ENCODE measurements at places on chromosomes 1 and 21.

GRCh38 chr21:31338908-31339368, 5.1 kb downstream of the TIAM1 start:
- DNase-seq = no peak

DNA sequence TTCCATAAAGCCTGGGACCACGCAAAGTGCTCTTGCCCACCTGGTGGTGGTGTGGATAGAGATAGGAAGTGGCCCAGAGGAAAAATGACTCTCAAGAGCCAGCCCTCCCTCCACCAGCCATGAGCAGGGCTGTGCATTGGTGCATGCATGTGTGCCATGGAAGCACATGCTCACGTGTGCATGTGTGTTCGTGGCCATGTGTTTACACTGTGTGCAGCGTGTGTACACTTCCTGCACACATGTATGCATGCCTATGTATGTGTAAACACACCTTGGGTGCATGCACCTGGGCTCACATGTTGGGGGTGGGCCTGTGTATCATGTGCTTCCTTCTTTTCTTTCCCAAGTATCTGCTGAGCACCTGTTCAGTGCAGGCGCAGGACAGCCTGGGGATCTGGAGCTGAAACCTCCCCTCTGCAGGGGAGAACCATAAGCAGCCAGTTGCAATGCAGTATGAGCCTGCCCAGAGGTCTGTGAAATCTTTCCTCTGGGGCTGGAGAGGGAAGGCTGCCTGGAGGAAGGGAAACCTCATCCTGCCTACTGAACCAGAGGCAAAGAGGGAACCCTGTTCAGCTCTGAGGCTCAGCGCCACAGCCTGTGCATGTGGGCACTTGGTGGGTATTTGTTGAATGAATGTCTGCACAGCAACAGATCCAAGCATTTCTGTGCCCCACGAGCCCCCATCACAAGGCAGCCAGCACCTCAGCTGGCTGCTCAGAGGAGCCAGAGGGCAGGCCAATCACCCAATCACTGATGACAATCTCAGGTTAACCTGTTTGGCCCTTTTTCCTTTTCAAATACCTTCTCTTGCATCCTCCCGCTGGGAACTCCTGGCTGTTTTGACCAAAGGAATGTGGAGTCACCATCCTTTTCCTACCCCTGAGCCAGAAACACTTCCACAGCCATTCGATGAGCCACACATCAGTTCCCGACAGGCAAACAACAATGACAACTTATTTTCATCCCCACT, 327.0 kb downstream of the NPHP4 start:
- DNase-seq = no peak

- peak; percentile 82 for DNase-seq
Observed at GRCh38 chr1:89821322-89822108, 683 bp downstream of the LRRC8D start.

DNA sequence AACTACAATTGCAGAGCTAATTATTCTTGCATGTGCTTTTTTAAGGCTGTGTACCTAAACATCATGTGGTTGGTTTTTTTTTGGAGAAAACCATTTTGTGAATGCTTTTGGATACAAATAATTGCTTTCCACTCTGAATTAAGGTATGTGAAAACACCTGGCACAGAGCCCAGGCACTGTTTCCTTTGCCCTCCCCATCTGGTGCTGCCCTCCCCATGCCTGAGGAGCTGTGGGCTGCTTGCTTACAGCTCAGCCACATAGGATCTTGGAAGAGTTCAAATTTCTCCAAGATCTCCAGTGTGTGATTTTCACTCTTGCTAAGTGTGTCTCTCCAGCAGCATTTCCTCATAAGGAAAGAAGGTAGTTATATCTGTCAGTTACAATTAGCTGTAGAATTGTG, 27.8 kb downstream of the DNM3 start:
- DNase-seq = no peak

GRCh38 chr21:32753818-32754585, 17.6 kb downstream of the PAXBP1 start:
- DNase-seq = no peak

DNA sequence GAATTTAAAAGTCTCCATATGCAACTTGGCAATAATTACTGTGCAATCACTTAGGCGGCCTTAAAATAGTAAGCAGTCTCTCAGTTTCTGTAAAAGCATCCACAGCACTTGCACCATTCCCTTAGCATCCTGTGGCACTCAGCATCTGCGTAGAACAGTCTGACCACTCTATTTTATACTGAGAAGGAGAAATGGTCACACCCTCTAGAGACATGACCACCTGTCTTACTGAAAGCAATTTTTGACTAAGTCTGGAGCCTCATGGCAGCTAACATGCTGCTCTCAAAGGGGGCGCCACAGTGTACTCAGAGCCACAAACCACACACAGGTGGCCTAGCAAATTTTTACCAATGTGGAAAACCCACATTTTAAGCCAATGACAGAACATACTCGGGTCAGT, 62.0 kb downstream of the KCNK1 start:
- DNase-seq = no peak

DNA sequence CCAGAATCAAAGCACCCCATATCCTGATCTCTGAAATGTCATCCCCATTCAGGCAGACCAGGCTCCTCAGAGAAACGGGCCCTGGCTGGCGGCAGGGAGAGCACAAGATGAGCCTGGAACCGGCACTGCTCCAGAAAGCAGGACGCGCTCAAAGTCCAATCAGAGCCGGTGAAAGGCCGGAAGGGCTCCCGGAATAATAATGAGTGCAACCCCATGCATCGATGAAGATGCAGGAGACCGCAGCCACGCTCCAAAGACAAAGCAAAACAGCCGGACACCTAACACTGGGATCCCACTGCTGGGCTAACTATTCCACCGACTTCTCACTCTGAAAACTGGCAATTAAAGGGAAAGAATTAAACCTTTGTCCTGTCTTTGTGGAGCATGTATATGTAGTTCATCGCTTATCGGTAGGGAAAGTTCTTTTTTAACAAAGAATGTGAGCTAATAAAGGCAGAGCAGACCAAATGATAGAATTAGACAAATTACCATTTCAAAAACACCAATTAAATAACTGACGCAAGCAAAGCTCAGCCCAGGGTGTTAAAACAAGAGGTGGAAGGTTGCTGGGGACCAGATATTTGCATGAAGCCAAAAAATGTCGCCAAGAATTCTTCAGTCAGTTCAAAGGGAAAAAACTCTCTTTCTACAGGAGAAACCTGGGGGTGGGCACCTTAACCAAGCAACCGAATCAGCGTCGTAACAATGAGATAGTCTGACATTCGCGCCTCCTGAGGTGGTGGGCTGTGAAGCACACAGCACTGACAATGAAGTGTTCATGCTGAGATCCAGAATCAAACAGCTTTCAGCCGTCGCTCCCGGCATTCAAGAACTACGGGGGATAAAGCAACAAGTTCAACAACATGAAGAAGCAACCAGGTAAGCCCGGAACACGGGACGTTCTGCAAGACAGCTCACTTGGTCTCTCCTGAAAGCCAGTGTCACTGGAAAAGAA, 95.2 kb downstream of the NPHP4 start:
- no peak for DNase-seq

DNA sequence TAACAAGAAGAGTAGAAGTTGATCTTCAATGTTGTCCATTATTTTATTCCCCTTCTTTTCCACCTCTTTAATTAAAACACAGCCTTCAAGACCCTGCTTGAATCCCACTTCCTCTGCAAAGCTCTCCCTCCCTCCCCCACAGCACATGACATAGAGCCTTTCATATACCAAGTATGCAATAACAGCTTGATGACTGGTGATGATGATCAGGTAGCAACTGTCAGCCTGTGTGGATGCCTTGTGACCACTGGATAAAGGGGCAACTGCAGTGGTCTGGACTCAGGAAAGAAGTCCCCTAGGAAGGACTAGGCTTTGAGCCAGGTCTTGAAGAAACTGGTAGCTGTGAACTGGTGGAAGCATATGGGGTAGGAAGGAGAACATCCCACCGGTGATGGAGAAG, 53.8 kb upstream of the PRDX6 start:
- no peak for DNase-seq

GRCh38 chr1:53458634-53459033, 565 bp upstream of the DMRTB1 start:
- DNase-seq = no peak

- no peak for DNase-seq
Observed at GRCh38 chr1:194940336-194941030, 1667.8 kb downstream of the KCNT2 start.

DNA sequence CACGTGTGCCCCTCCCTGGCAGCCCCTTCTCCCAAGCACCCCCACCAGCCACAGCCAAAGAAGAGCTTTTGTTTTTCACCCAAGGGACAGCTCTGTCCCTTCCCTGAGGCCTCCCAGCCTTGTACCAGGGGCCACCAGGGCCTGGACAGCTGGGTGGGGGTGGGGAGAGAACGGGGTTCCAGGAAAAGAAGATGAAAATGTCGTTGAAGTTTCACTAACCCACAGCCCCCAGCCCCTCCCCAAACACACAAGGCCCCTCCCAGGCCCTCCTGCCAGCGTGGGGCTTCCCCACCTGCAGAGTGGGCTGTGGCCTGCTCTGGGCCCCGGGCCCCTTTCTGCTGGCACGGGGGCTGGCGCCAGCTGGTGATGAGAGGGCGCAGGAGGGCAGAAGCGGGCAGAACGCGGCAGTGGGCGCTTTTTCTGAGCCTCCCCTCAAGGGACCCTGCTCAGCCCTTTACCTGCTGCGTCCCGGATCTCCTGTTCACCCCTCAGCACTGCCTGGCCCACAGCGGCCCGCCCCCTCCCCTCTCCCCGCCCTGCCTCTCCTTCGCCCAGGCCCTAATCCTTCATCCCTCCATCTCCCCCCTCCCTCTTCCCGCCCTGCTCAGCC, 5.5 kb upstream of the ANKRD65 start:
- DNase-seq = no peak

DNA sequence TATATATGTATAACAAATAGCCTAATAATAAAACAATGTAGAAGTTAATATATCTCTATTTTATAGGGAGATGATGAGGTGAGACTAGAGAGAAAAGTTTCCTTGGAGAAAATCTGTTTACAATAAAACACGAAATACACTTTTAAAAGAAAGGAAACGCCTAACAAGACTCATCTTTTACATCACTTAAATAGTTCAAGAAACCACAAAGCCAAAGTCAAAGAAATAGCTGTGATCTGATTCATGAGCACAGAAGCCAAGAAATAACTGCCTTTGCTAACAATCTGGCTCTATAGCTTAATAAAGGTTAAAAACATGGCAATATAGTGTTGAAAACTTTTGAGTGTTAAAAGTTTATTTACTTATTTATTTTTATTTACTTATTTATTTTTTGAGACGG, 61.5 kb downstream of the TOR3A start:
- DNase-seq = no peak

- no peak for DNase-seq
Observed at GRCh38 chr1:74363220-74363619, 128.0 kb downstream of the TNNI3K start.

GRCh38 chr21:42461881-42462877, 33.8 kb downstream of the RSPH1 start:
- no peak for DNase-seq

- no peak for DNase-seq
Observed at GRCh38 chr1:190759807-190760206, 282.1 kb upstream of the BRINP3 start.

GRCh38 chr1:28266920-28267322, 7.6 kb downstream of the SESN2 start:
- no peak for DNase-seq

GRCh38 chr1:50262436-50262835, 153.7 kb downstream of the ELAVL4 start:
- DNase-seq = no peak

DNA sequence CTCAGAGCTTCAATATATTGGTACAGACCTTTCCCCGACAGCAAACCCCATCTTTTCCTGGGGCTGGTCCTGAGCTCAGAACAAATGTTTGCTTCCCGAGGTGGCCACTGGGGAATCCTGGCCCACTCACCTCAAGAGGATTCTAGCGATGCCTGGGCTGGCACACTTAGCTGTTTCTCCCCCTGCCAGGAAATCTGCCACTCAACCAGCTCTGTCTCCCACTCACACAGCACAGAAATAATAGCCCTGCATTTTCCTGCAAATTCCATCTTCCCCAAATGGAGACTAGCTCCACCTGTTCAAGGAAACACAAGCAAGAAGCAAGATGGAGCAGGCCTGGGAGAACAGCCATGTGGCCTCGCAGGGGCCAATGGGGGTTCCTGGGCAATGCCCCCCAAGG, 21.1 kb downstream of the KCNN3 start:
- no peak for DNase-seq

GRCh38 chr1:185972096-185972850, 238.1 kb downstream of the HMCN1 start:
- no peak for DNase-seq

GRCh38 chr1:246155923-246156322, 351.2 kb downstream of the SMYD3 start:
- no peak for DNase-seq

DNA sequence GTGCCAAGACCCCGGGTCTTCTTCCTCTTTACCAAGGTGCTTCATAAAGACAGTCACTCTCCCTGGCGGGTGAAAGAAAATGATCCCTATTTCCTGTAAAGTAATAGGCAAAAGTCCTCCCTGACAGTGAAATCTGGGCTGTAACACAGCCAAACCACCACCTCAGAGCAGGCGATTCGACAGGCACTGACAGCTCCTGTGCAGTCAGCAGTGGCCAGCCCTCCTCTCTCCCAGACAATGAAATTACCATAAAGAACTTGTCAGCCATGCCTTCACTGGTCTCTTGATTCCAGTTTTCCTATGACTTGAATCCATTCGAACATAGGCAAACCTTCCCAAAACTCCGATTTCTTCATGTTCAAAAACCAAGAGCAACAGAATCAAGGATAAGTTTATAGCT, 492.2 kb upstream of the DAB1 start:
- no peak for DNase-seq

DNA sequence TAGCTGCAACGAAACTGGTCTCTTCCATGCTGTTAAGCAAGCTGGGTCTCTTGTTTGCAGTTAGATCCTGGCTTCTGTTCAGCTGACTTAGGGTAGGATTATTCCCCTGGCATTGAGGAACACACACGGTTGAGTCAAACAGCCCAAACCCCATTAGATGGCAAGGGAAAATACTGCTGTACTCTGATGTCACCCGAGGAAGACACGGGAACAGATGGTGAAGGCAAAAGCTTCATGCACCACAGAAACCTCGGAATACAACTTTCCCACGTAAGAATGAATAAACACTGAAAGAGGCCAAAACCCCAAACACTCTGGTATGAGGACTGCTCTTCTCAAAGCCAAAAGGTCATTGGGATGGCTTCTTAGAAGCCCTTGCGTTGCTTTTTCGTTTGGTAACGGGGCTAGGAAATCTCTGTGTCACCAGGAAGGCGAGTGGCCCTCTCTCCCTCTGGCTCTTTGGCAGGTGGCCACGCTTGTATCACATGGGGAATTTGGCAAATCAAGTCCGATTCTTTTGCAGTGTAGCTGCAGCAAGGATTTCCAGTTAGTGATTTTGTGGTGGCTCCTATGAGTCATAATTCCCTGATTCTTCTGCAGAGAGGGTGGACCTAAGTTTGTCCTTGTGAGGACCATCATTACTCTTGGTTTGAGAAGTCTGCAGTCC, 16.7 kb upstream of the LYST start:
- DNase-seq = no peak

Measured in stimulated activated effector memory CD8-positive, alpha-beta T cell treated with anti-CD3 and anti-CD28 coated beads, Interleukin-12 subunit alpha, Interleukin-12 subunit beta, amount 100 ng/mL, for 72 hours (primary cell).